ENCODE measurements at places on chromosomes 5 and 9.

DNA sequence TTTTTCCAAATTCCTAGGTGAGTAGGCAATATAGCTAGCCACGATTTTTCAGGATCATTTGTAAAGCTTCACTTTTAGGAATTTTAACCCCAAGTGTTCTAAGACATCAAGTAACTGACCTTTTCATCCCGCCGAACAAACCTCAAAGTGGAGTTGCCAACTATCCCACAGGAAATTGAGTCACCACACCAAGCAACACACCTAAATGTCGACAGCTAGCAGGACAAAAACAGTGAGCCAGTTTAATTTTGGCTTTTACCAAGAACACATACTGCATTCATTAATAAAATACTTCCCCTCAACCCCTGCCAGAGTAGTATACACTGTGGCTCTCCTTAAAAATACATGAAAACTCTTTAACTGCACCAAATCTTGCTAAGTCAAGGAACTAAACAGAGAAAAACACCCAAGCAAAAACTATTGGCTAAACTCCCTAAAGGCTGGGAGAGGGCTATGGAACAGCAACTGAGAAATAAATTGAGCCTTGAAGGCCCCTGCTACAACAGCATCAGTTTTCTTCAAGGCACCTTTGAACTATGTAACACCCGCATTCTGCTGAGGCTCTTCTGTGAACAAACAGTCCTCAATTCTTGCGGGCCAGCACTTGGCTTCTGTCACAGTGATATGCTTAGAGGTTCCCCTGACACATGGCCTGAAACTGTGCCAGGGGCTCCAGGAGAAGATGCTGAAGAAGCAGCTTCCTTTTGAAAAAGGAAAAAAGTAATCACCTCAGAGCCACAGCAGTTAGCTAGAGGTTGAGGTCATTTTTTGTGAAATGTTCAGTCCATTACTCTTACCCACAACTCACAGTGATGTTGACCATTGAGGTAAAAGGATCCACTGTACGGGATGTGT is 459.6 kb downstream of the RAB3C start:
- DNase-seq: no peak

DNA sequence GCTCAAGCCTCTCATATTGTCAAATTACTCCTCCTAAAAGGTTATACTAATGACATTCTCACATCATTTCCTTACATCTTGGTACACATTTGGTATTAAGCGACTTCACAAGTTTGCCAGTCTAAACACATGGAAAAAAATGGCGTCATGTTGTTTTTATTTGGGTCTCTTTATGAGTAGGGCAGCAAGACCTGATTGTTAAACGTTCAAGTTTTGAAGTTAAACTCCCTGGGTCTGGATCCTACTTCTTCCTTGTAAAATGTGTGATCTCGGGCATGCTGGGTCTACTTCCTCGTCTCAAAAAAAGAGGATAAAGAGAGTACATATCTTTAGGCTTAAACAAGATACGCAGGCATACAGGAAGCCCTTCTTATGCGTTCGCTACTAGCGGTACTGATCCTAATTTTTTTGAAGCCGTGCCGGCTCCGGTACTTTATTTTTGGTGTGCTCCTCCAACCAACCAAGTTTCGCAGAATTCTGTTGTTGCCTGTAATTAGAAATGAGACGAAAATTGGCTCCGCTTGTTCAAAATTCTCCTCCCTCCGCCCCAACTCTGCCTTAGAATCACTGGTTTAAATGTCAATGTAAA is 596 bp upstream of the CDC37L1 start:
- no peak for DNase-seq

- no peak for DNase-seq
These were observed at the start of gene ANKRD33B for GRCh38 chr5:10563945-10564837. ANKRD33B (plus strand) TSS chr5:10564070; CDS start chr5:10564468, 398 bp downstream.

DNA sequence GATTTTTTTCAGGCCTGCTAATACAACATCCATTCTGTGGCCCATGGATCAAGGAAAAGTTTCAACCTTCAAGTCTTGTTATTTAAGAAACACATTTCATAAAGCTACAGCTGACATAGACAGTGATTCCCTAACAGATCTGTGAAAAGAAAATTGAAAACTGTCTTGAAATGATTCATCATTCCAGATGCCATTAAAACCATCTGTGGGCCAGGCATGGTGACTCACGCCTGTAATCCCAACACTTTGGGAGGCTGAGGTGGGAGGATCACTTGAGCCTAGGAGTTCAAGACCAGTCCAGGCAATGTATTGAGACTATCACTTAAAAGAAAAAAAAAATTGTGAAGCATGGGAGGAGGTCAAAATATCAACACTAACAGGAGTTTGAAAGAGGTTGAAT is 6.0 kb downstream of the RAPGEF6 start:
- DNase-seq: no peak

GRCh38 chr5:2109566-2109965 is 226.8 kb upstream of the IRX4 start:
- no peak for DNase-seq

- no peak for DNase-seq
These were observed 60.9 kb upstream of the IL17B start for GRCh38 chr5:149439899-149440542.

DNA sequence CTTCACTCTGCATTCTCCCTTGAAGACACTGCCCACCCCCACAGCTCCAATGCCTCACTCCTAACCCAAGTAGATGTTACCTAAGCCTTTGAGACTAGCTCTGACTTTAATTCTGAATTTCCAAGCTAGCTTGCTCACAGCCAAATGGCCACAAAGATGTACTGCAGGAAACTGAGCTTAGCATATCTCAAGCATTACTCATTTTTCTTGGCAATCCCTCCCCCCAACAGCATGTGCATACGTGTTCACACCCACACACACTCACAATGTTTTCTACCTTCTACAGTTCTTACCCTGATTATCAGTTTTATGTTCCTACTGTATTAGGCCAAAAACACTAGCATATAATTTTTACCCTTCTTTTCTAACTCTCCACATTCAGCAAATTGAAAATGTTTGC is 13.7 kb upstream of the GRIA1 start:
- no peak for DNase-seq

DNA sequence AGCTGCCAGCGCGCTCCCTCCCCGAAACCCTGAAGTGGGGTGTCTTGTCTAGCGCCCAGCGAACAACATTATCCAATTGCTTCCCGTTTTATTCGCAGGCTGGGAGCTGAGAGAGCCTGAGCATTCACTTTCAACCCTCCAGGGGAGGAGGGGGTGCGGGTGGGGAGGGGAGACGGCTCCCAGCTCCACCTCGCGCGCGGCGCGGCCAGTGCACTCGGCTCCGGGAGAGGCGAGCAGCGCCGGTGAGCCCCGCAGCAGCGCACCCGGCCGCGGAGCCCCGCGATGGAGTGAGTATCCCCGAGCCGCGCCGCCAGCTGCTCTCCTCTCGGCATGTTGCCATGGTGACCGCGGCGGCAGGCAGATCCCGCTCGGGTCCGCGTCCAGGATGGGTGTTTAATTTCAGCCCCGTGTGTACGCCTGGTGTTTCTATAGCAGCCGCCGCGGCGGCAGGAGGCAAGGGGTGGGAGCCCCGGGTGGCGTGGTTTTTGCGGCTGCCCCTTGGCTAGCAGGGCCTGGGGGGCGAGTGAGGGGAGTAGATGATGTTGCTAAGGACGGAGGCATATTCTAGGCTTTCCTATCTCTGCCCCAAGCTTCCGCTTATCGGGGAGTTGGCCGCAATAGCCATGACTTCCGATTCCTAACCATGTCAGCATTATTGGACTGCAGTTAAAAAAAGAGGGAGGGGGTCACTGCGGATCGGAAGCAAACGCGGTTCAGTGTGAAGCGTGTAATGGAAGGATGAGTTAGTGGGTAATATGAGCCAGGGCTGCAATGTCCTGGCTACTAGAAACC is 139.2 kb upstream of the PALM2AKAP2 start:
- no peak for DNase-seq

DNA sequence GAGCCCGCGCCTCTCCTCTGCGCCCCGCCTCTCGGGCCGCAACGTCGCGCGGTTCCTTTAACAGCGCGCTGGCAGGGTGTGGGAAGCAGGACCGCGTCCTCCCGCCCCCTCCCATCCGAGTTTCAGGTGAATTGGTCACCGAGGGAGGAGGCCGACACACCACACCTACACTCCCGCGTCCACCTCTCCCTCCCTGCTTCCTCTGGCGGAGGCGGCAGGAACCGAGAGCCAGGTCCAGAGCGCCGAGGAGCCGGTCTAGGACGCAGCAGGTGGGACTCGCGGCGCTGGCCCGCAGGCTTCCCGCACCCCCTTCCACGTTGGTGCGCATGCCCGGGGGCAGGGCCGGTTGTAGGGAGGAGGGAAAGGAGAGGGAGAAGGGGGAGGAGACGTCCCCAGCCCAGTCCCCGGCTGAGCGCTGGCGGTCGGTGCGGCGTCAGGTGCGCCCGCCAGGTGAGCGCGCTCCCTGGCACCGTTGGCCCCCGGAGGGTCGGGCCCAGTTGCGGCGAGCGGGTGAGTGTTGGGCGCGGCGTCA is at the start of gene OCLN:
Gene OCLN, plus strand, starts transcription at position 400 of the 532 bp plus-strand sequence. CDS start 11,455 bp downstream, outside the sequence.
- DNase-seq: peak; percentile 54

DNA sequence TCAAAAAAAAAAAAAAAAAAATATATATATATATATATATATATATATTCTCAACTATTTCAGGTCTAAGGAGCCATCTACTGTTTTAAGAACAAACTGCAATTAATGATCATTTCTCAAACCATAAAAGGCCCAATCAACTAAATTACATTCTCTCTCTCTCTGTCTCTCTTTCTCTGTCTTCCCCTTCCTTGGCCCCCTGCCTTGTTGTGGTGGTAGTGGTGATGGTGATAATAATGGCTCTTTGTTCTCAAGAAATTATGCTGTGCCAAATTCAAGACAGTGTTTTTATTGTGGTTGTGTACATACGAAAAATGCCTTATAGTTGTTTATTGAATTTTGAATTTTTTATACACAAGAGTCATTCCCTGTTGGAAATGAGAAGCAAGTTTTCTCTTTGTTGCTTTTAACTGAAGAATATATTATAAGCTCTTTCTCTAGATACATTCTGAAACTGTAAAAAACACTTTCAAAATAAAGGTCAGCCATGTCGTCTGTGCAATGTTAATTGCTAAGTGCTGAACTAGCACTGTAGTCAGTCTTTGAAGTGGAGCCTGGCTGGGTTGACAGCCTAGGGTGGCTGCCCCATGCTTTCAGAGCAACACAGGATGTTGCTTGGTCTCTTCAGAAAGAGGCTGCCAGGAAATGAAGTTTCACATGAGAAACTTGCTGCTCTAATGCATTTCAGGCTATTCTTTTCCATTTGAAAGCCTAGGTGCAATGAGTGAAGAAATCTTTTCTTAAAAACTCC is 96.0 kb downstream of the HINT1 start:
- no peak for DNase-seq

- no peak for DNase-seq
These were observed 274.4 kb upstream of the CLINT1 start for GRCh38 chr5:158133369-158133768.

- DNase-seq: no peak
These were observed 103.6 kb upstream of the CHD1 start for GRCh38 chr5:99032234-99033013.

GRCh38 chr5:127891942-127892341 is 188.8 kb downstream of the CCDC192 start:
- no peak for DNase-seq

GRCh38 chr9:115167175-115167574 is 49.2 kb upstream of the TNC start:
- no peak for DNase-seq

DNA sequence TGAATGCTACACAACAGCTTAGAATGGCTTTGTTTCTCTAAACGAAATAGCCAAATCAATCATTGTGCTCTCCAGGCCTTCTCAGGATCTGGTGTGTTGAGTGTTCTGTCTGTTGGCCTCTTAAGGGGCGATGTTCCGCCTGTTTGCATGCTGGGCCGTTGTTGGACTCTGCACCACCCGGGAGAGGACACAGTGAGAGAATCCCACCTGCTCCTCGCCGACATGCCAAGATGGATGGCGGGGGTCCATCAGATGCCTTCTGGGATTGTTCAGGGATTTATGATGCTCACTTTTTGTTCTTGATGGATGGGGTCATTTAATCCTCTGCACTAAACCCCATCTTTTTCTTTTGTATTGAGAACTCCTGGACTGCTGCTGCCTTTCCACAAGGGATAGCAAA is 159.9 kb downstream of the NTRK2 start:
- no peak for DNase-seq

GRCh38 chr9:134564431-134565170 is 77.0 kb upstream of the COL5A1 start:
- DNase-seq: no peak
